Thyroid gland (tissue), 4 donors: ENCODE measurements at places on chromosomes 4 and X.

DNA sequence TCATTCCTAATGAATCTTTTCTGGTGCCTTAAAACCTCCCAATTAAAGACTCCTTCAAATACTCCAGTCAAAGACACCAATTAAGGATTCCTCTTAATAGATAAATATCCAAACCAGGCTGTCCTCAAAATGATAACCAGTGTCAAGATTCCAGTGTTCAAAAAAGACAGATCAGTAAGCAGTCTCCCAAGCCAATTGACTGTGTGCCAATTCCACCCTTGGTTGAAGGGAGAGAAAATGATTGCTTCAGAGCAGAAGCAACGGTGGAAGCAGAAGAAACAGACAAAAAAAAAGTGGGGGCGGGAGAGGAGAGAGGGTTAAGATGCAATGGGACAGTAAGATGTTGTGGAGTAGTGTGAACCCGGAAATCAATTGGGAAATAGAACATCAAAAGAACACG is 216.0 kb upstream of the FTHL17 start:
- DNase-seq = no peak

GRCh38 chr4:26909369-26909768 is 48.7 kb downstream of the STIM2 start:
- DNase-seq = no peak

- no peak for DNase-seq
Measured at GRCh38 chr4:2786794-2787229, 6.1 kb upstream of the SH3BP2 start.

DNA sequence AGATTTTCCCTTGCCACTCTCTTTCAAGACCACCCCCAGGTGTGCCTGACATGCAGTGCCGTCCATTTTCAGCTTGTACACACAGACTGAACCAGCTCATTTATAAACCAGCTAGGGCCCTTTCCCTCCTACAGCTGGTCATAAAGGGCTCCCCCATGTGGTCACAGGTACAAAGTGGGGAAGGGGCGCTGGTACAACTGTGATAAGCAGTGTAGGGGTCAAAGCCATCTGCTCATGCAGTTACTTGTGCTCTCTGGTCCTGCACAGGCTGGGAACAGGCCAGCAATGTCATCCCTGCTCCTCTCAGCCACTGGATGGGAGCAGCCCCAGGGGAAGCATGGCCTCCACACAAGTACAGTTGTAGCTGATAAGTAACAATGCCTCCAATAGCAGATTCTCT is 20.6 kb downstream of the GABRQ start:
- DNase-seq = no peak

DNA sequence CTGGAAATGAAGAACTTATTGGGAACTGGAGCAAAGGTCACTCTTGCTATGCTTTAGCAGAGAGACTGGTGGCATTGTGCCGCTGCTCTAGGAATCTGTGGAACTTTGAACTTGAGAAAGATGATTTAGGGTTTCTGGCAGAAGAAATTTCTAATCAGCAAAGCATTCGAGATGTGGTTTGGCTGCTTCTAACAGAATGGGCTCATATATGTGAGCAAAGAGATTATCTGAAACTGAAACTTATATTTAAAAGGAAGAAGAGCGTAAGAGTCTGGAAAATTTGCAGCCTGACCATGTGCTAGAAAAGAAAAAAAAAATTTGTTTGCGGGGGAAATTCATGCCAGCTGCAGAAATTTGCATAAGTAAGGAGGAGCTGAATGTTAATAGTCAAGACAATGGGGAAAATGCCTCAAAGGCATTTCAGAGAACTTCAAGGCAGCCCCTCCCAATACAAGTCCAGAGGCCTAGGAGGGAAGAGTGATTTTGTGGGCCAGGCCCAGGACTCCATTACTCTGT is 35.9 kb upstream of the PAPSS1 start:
- DNase-seq = no peak

DNA sequence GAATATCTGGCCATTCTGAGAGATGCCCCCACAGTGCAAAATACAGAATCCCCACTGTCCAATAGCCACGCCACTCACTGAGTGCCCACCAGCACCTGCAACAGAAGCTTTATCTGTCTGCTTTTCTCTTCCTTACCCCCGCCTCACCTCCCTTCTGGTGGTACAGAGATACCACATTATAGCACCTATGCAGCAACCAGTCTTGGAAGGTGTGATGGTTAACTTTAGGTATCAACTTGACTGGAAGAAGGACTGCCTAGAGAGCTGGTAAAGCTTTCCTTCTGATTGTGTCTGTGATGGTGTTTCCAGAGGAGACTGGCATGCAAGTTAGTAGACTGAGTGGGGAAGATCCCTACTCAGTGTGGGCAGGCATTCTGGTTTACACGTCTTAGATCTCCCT is 61.8 kb upstream of the TXK start:
- DNase-seq = no peak

GRCh38 chr4:104589264-104589868 is 94.7 kb upstream of the CXXC4 start:
- no peak for DNase-seq

- peak; percentile 7 for DNase-seq
Measured at GRCh38 chrX:49001521-49002090, 458 bp downstream of the GRIPAP1 start.

DNA sequence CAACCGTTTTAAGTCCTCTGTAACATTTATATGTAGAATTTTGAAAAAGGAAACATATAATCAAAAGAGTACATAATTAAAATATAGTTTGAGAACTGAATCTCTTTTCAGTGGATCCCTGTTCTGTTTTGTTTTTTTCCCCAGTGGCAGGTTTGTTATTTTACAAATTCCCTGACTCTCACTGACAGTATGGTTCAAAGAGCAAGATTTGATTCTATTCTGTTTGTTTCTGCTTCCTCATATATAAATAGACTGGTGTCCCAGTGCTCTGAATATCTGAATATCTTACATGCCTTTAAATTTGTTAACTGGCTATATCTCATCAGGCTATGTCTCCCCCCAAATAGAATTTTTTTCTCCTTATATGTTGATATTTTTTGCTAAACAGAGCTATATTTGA is 16.6 kb downstream of the SULT1E1 start:
- DNase-seq = no peak

DNA sequence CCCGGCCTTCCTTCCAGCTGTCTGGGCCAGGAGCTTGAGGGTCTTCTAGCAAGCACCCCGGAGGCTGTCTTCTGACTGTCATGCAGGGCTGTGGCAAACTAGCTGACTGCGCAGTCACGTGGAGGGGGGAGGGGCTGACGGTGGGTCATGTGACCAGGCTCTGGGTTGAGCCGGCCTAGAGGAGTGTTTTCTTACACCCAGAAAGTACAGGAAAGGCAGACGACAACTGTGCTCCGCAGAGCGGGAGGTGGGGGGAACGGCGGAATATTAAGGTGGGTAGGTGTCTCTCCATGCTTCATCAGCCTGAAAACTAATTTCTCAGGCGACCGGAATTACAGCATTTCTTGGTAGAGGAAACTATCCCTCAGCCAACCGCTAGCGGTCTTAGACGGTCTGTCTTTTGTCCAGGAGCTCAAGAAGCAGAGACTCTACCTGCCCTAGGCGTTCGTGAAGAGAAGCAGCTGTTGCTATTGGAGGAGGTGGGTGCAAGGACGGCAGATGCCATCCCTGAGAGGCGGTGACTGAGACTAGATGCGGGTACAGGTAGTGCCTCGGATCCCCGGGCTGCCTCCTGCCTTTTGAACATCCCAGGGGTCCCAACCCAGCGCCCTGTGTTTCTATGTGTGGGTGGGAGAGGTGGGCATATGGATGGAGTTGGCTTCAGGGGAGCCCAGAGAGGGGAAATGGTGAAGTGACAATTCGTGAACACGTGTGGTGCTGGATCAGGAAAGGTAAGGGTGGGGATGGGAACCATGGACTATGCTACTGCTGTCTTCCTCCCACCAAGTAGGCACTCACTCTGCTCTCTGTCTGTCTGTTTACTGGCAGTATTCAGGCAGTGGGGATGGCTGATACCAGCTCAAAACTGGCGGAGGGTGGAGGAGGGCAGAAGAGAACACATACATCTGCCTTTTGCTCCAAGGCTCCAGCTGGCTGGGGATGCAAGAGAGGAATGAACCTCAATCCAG is 8.8 kb downstream of the GPRASP1 start:
- DNase-seq = peak; percentile 88

DNA sequence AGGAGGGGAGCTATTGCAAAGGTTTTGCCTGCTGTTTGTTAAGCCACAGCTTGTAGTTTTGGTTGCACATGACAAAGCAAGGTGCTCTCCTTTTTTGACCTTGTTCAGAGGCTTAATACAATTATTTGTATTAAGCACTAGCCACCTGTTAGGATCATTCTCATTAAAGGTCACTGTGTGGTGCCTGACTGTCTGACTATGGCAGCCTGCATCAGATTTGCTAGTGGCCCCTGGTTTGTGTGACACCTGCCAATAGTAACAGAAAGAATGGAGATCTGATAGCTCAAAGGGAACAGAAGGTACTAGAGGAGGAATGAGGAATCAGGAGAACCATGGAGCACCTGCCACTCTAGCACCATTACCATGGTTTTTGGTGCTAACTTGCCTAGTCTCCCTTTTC is 102.5 kb downstream of the POLA1 start:
- DNase-seq = no peak

GRCh38 chr4:5712517-5712916 is 1.5 kb downstream of the EVC start:
- no peak for DNase-seq

- DNase-seq = peak; percentile 20
Measured at GRCh38 chrX:149541521-149542047, 772 bp downstream of the EOLA1 start.

- DNase-seq = no peak
Measured at GRCh38 chrX:84993150-84993549, 10.5 kb upstream of the APOOL start.

DNA sequence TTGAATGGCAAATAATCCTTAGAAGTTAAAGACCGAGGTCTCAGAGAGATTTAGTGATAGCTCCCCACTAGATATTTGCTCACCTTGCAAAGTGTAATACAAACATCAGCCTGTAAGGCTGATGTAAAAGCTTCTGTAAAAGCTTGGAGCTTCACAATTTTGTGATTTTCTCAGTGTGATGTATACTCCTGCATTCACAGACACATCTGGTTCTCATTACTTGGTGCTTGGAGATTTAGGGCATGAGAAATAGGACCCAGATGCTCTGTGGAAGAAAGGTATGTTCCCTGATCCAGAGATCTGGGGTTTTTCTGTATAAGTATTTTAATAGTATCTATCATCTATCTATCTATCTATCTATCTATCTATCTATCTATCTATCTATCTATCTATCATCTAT is 1664.3 kb downstream of the C4orf33 start:
- DNase-seq = no peak

GRCh38 chrX:97494756-97495372 is 611.2 kb downstream of the RPA4 start:
- no peak for DNase-seq

DNA sequence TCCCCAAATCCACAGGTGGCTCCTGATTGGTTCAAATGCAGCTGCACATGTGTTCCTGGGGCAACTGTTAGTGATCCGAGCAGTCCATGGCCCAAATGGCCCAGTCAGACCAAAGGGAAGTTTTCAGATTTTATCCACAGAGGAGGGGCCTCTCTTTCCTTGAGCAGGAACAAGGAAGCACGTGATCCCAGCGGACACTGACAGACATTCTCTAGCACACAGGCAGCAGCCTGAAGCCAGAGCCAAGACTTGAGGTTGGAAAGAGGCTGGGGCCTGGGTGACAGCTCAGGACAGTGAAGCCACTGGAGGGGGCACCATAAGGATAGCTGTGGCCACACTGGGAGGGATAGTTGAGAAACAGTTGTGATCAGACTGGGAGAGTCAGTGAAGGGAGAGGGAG is 3.5 kb upstream of the ZFP92 start:
- DNase-seq = no peak

DNA sequence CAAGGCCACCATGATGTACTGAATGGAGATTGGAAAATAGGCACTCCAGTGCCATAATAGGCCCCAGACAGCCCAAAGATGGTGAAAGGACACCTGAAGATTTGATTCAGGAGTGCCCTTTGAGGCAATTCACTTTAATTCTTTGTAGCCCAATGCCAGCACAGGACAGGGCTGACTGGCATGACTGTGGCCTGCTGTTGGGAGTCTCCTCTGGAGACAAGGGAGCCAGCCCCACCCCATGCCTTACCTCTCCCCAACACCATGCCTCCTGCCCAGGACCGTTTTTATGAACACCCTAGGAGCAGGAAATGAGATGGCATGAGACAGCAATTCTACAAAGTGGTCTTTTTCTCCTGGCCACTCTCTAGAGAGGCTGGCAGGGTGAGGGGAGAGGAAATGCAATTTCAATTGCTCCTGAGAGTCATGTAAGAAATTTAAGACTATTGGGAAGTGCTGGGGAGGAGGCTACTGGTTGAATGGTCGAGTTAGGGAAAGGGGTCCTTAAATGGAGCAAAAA is 94.2 kb upstream of the MAMLD1 start:
- DNase-seq = no peak

DNA sequence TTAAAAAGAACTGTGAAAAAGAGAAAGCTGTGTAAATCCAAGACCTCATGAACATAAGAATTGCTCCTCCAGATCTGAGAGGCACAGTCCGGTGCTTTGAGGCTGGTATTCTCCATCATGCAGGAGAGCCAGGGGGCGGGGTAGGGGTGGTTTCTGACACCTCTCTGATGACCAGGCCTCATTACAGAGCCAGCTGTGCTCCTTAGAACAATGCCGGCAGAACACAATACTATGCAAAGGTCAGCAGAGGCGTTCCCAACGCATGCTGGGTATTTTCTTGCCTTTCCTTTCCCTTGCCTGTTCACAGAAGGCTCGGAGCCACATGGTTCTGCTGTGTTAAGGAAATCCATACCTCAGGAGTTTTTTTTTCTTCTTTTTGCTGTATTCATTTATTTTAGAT is 91.2 kb upstream of the SOD3 start:
- DNase-seq = no peak

GRCh38 chr4:165814256-165815020 is 58.6 kb upstream of the TLL1 start:
- DNase-seq = no peak

- DNase-seq = no peak
Measured at GRCh38 chr4:120838784-120839183, 83.7 kb downstream of the PRDM5 start.

DNA sequence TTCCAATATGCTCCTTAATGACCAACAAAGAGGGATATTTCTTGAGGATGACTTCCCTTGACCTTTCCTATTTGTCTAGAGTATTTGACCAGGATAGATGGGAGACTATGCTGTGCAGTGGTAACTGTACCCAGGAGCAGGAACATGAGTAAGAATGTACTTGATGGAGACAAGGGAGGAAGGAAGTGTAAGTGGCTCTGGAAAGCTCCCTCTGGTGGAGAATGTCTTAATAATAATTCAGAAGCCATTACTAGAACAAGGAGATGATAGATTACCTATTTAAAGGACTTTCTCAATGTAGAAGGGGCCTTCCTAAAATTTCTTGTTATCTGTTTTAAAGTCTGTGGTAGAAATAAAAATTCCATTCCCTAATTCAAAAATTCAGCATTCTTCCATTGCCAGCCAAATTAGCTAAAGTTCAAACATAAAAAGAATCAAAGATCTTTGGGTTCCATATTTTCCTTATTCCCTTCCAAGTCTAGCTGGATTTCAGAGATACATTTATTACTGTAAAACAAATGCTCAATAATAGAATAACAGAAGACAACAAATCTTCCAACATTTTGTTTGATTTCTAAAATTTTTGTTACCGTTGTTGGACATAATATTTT is 83.8 kb downstream of the GRID2 start:
- peak; percentile 1 for DNase-seq
